ENCODE measurements at places on chromosomes 6 and 20. TPM values are rescaled to one million over a fixed set of nuclear protein-coding genes. Genes with fewer than 3 reads are reported as not detected.
A peak's percentile ranks its signal among the peaks of the same experiment; 100 is the strongest.

- no peak overlapping the region for H3K27ac ChIP-seq
- no peaks in the 10 kb centered on the region for H3K4me1 ChIP-seq
- no peak overlapping the region for H3K4me3 ChIP-seq
- no peaks in the 10 kb centered on the region for H3K36me3 ChIP-seq
- H3K27me3 ChIP-seq = no peaks in the 10 kb centered on the region
Observed at GRCh38 chr20:46545077-46545826, 5.2 kb downstream of the OCSTAMP start.

DNA sequence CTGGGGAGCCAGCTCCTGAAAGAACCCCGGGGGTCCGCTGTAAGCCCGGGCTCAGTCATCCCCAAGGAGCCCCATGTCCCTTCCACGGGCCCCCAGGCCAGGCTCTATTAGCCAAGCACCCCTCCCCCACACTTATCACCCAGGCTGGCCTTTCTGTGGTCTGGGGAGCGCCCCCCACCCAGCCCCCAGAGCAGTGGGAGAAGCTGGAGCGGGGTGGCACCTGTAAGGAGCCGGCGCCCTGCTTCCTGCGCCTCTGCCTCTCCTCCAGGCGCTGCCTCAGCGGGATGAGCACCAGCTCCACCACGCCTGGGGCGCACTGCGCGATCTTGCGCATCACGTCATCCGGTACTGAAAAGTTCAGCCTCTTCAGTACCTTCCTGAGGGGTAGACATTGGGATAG is 2.3 kb downstream of the SPEF1 start:
- no peak overlapping the region for H3K27ac ChIP-seq
- no peak overlapping the region for H3K4me3 ChIP-seq
- no peak for DNase-seq

DNA sequence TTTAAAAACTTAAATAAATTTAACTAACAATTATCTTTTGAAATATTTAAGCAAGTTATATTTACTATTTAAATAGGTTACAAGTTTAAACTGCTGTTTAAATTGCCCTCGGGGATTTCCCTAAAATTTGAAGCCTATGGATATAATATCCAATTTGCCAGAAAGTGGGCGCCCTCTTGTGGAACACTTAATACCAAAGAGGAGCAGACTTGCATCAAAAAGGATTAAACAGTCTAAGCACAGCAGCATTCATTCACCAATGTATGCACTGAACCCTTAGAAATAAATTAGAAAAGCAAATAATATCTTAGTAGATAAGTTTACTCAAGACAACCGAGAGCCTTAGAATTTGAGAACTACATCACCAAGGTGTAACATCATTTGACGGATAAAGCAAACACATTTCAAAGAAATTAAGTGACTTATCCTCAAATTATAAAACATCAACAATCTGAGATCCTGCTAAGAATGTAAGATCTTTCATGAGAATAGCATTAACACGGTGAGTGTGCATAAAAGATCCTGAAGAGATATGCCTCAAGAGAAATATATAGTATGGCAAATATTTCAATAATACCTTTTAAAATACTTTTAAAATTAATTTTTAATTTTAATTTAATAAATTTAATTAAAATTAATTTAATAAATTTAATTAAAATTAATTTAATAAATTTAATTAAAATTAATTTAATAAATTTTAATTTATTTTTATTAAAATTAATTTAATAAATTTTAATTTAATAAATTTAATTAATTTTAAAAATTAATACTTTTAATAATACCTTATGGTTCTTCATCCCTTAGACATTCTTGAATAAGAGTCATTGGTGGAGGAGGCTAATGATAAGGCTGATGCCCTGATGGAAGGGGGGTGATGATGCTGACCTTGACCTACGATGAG is 11.5 kb upstream of the MEP1A start:
- no peak overlapping the region for H3K27ac ChIP-seq
- no peaks in the 10 kb centered on the region for H3K4me1 ChIP-seq
- no peaks in the 10 kb centered on the region for H3K27me3 ChIP-seq

DNA sequence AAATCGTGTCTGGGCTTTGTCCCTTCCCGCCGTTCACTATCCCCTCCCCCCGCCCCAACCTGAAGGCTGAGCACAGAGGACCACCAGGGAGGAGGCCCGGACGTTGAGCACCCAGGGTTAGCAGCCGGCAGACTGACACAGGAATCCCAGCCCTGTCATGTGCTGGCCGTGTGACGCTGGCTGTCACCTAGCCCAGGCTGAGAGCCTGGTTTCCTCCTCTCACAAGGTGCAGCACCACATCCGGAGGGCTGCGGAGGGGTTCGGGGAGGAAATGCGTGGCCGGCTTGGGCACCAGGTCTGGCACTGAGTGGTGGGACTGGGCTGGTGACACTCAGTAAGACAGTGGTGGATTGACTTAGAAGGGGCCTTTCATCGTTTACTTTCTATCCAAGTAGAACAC is 4.6 kb upstream of the LSM14B start:
- H3K27me3 ChIP-seq = no peaks in the 10 kb centered on the region
- H3K36me3 ChIP-seq = no peaks in the 10 kb centered on the region
- H3K4me1 ChIP-seq = peaks cover 48% of the 10 kb centered on the region
- DNase-seq = no peak
- no peak overlapping the region for H3K4me3 ChIP-seq

- peaks cover 17% of the 10 kb centered on the region for H3K4me1 ChIP-seq
- H3K27me3 ChIP-seq = no peaks in the 10 kb centered on the region
- no peak overlapping the region for H3K4me3 ChIP-seq
- DNase-seq = no peak
- H3K27ac ChIP-seq = no peak overlapping the region
Observed at GRCh38 chr6:159830501-159831372, 30.7 kb downstream of the PNLDC1 start.

DNA sequence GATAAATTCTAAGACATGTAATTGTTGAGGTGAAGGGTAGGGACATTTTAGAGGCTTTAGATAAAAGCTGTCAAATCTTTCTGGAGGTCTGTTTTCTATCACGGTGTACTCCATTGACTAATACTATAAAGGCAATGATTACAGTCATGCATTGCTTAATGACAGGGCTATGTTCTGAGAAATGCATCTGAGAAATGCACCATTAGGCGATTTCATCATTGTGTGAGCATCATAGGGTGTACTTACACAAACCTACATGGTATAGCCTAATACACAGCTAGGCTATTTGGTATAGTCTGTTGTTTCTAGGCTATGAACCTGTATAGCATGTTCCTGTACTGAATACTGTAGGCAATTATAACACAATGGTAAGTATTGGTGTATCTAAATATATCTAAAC is 71.3 kb upstream of the FYN start:
- no peak for DNase-seq
- H3K4me1 ChIP-seq = no peaks in the 10 kb centered on the region
- H3K4me3 ChIP-seq = no peak overlapping the region
- no peaks in the 10 kb centered on the region for H3K27me3 ChIP-seq
- H3K36me3 ChIP-seq = no peaks in the 10 kb centered on the region
- H3K27ac ChIP-seq = no peak overlapping the region

DNA sequence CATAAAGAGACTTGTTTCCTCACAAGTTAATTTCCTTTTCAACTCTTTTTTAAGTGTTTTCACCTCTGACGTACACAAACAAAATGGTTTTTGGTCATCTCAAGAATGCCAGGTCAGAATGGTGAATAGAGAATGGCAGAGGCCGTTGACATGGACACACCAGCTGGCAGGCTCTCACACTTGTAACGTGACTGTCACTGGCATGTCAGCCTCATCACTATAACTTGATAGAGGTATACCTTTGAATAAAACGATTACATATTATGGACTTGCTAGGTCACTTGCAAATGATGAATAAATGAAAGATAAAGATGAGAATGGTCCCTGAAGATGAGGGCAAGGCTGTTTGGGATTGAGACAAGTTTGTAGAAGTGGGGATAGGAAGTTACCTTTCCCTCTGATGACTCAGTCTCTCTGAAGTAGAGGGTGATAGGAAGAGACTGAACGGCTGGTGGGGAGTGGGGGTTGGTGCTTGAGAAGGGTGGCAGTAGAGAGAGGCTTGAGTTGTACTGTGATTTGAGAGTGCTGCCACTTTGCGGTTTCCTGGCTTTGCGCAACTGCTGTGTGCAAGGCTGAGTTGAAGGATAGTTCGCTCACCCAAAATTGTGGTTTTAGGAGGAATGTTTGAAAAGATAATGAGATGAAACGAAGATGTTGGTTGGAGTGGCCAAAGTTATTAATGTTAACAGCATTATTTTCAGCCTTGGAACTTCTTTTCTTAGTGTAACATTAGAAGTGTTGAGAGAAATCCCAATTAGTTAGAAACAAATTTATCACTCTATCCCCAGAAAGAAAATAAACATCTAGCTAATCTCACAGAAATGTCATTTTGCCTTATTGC is 30.3 kb downstream of the TBPL1 start:
- no peaks in the 10 kb centered on the region for H3K27me3 ChIP-seq
- peak; percentile 86 for DNase-seq
- H3K36me3 ChIP-seq = no peaks in the 10 kb centered on the region
- peaks cover 7% of the 10 kb centered on the region for H3K4me1 ChIP-seq
- no peak overlapping the region for H3K27ac ChIP-seq

- no peak for DNase-seq
- no peaks in the 10 kb centered on the region for H3K4me1 ChIP-seq
- no peak overlapping the region for H3K27ac ChIP-seq
- no peaks in the 10 kb centered on the region for H3K36me3 ChIP-seq
Observed at GRCh38 chr6:10465629-10466499, 51.0 kb upstream of the TFAP2A start.

- H3K36me3 ChIP-seq = no peaks in the 10 kb centered on the region
- no peaks in the 10 kb centered on the region for H3K4me1 ChIP-seq
- no peak for DNase-seq
- no peak overlapping the region for H3K4me3 ChIP-seq
- H3K27me3 ChIP-seq = no peaks in the 10 kb centered on the region
Observed at GRCh38 chr20:11841972-11842461, 75.7 kb upstream of the BTBD3 start.

DNA sequence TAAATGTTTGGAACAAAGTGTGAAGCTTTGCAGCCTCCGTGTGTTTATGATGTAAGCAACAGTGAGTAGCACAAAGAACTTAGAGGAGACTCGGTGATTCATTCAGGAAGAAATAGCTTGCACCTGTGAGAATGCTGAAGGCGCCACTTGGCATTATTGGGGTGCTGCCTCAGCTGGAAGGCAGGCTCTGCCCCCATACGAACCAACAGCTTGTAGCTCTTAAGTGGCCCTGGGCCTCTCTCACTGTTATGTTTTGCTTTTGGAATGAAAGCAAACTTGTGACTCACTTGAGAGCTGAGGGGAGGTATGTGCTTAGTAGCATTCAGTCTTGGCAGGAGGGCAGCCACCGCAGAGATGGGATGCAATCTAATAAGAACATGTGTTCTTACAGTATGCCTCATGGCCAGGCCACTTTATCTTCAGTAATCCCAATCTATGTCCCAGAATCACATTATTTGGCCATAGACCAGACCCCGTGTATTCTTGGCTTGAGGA is 310.7 kb downstream of the EYA4 start:
- H3K27me3 ChIP-seq = no peaks in the 10 kb centered on the region
- no peaks in the 10 kb centered on the region for H3K36me3 ChIP-seq
- DNase-seq = no peak
- no peak overlapping the region for H3K27ac ChIP-seq
- H3K4me3 ChIP-seq = no peak overlapping the region

DNA sequence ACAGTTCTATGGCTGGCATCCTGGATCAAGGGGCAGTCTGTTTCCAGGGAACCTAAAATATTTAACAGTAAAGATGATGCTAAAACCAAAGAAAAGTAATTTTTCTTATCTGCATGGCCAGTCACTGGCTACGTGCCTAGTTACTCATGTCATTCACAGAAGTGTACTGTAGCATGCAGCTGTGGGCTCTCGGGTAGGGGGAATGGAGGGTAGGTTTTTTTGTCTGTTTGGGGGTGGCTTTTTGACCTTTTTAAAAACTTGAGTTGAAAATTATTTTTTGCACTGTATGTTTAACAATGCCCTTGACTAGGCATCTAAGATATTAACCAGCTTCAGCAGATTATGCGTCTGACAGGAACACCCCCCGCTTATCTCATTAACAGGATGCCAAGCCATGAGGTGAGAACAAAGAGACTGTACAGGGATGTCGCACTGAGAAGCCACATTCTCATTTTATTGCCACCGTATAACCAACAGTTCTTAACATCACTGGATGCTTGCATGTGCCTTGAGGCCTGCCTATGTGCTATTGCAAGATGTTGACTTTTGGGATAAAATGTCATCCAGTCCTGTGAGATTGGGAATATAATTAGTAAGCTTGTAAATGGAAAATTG is 30.3 kb upstream of the MAPK13 start:
- H3K4me3 ChIP-seq = no peak overlapping the region
- no peaks in the 10 kb centered on the region for H3K27me3 ChIP-seq
- peaks cover 42% of the 10 kb centered on the region for H3K36me3 ChIP-seq
- H3K4me1 ChIP-seq = peaks cover 68% of the 10 kb centered on the region

GRCh38 chr6:139577763-139578604 is 203.5 kb upstream of the CITED2 start:
- H3K4me1 ChIP-seq = peaks cover 11% of the 10 kb centered on the region
- no peaks in the 10 kb centered on the region for H3K27me3 ChIP-seq
- no peaks in the 10 kb centered on the region for H3K36me3 ChIP-seq

- DNase-seq = no peak
- H3K4me3 ChIP-seq = no peak overlapping the region
- H3K27ac ChIP-seq = no peak overlapping the region
- no peaks in the 10 kb centered on the region for H3K27me3 ChIP-seq
- H3K4me1 ChIP-seq = peaks cover 7% of the 10 kb centered on the region
Observed at GRCh38 chr6:170083236-170084051, 207.4 kb downstream of the DLL1 start.

DNA sequence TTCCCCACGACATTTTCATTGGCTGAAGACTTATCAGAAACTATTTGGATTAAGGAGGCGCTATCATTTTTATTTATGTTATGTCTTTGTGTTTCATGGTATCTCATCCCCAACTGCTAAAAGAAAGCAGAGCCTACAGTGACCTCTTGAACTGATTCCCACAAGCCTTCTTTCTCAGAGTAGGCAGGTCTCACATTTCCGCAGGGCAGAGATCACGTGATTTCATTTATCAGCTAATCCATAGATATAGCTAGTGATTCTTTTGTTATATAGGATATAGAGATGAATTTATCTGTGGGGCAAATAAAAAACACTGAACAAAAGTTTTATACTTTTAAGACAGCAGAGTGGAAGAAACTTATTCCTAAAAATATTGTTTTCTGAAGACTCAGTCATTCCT is 25.0 kb upstream of the POPDC3 start:
- H3K4me1 ChIP-seq = no peaks in the 10 kb centered on the region
- H3K4me3 ChIP-seq = no peak overlapping the region
- no peak overlapping the region for H3K27ac ChIP-seq
- DNase-seq = no peak
- no peaks in the 10 kb centered on the region for H3K27me3 ChIP-seq
- no peaks in the 10 kb centered on the region for H3K36me3 ChIP-seq

GRCh38 chr6:75488033-75488432 is 5.6 kb downstream of the FILIP1 start:
- H3K27me3 ChIP-seq = no peaks in the 10 kb centered on the region
- H3K36me3 ChIP-seq = no peaks in the 10 kb centered on the region
- no peak overlapping the region for H3K27ac ChIP-seq
- no peak overlapping the region for H3K4me3 ChIP-seq
- H3K4me1 ChIP-seq = no peaks in the 10 kb centered on the region

GRCh38 chr6:106659859-106660258 is 30.5 kb downstream of the QRSL1 start:
- H3K27me3 ChIP-seq = no peaks in the 10 kb centered on the region
- peaks cover 47% of the 10 kb centered on the region for H3K36me3 ChIP-seq
- no peak overlapping the region for H3K4me3 ChIP-seq
- no peaks in the 10 kb centered on the region for H3K4me1 ChIP-seq

Gene LINC00237
- not detected for total RNA-seq

Gene TMEM244
- total RNA-seq = not detected

Gene KIF25
- 0.80 TPM for total RNA-seq

Gene HSPA1L
- 1.2 TPM for total RNA-seq

Gene C6orf52
- total RNA-seq = 1.7 TPM

Gene MYLIP
- total RNA-seq = 11.8 TPM

Gene CNKSR3
- 5.4 TPM for total RNA-seq

Gene RWDD2A
- 1.8 TPM for total RNA-seq

Gene HLA-F
- 130 TPM for total RNA-seq

Gene TNFRSF21
- total RNA-seq = 10.7 TPM

Gene EFCAB8
- 0.33 TPM for total RNA-seq

All from thymus (tissue), 14 donors.